ENCODE measurements at places on chromosomes 5 and 9.

- DNase-seq: peak; percentile 83
Measured at GRCh38 chr5:175464074-175464941, 14.1 kb upstream of the SFXN1 start.

GRCh38 chr5:145925353-145925752 is 11.0 kb upstream of the SH3RF2 start:
- DNase-seq: no peak

- peak; percentile 68 for DNase-seq
Measured at GRCh38 chr5:140402258-140403074, 833 bp downstream of the ANKHD1 start.

DNA sequence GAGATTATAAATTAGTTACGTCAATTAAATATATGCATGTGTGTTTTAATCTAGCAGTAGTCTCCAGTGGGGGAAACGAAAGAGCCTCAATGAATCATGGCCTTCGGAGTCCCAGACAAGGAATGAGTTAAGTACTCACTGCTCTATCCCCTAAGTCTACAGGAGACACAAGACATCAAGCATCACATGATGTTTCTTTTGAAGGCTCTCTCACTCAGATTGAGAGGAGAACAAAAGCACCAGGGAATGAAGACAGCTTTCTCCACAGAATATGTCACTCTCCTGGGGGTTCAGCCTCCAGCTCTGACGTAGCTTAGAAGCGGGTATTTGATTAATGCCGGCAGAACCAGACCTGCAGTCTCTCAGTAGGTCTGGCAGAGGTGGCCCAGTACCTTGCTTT is 381.4 kb downstream of the ACTL7B start:
- no peak for DNase-seq

GRCh38 chr5:147855774-147856069 is 22.8 kb upstream of the SCGB3A2 start:
- DNase-seq: no peak

DNA sequence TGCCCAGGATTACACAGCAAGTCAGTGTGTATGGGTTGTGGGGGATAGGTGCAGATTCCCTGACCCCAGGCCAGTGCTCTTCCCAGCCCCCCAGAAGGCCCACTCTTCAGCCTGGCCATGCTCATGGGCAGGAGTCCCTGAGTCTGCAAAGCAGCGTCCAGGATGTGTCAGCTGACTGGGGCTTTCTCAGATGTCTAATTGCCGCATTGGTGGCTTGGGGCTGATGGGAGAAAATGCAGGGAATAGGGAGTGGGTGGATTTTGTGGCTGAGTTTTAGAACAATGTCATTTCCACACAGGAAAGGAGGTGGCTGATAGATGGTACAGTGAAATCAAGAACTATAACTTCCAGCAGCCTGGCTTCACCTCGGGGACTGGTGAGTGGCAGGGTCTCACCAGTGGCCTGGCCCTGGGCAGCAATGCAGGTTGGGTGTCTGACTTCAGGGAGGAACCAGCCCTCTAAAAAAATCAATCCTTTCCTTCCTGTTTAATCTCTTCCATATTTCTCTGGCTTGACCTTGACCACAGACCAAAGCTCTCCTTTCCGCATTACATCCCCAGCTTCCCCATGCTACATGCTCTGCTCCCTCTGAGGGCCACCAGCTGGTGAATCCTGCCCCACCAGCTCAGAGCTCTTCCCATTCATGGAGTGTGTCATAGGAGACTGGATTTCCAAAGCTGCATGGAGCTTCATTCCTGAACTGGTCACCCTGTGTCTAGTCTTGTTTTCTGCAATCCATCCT is 14.2 kb downstream of the GLIPR2 start:
- no peak for DNase-seq

GRCh38 chr9:92047500-92047899 is 67.7 kb downstream of the SPTLC1 start:
- DNase-seq: no peak

- DNase-seq: no peak
Measured at GRCh38 chr5:170587808-170588207, 84.0 kb downstream of the KCNIP1 start.

DNA sequence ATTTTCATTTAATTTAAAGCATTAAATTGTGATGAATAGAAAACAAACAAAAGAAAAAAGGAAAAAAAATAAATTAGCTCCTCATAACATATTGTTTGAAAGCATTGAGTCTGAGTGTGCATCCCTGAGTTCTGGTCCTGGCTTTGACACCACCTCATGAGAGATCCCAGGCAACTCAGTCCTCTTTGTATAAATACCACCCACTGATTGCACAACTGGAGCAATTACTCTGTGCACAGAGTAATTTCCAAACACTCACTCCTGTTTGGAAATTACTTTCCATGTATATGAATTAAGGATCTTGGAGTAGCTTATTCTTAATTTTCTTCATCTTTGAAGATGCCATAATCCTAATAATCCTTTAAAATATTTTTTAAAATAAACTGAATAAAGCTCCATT is 59.4 kb upstream of the C5orf46 start:
- DNase-seq: no peak

DNA sequence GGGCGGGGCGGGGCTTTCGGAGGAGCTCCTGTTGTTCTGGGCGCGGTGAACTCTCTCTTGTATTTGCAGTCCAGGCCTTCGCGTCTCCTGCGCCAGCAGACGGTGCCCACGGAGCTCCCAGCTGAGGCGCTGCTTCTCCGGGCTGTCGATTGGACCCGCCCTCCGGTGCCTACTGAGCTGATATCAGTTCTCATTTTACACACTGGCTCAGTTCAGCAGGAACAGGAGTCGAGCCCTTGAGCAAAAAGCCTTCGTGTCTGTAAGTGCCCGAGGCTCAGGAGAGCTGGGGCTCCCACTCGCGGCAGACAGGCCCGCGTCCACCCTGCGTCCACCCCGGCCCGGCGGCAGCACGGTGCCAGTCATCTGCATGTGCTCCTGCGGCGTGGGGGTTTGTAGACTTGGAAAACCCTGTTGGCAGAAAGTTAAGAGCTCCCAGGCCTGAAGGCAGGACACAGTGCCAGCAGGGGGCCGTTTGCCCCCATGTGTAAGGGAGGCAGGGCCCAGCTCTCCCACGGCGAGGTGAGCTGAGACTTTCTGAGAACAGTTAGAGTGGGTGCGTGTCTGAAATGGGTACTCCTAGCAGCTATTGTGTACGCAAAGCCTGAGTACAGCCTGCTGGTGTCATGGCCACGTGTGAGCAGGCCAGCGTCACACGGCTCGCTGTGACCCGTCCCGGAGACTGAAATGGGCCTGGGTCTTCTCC is 231.5 kb downstream of the FANCC start:
- no peak for DNase-seq

GRCh38 chr5:124210111-124210910 is 536.1 kb downstream of the ZNF608 start:
- DNase-seq: no peak

GRCh38 chr5:123512611-123513461 is 859 bp downstream of the CSNK1G3 start:
- peak; percentile 59 for DNase-seq

DNA sequence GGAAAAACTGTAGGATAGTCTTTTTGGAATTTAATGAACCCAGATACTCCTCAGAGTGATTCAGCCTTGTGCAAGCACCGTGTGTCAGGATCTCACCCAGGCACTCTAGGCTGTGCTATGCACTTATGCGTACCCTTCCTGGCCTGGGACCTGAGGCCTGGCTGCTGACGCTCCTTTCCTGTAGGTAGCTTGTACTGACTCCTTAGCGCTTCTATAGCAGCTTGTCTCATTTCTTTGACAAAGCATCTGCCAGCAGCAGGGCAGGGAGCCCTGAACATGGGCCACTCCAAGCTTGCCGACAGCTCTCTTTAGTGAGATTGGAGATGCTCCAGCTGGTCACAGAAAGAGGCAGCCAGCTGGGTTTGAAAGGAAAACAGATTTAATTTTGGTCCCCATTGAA is 147.3 kb downstream of the SGCD start:
- DNase-seq: no peak

DNA sequence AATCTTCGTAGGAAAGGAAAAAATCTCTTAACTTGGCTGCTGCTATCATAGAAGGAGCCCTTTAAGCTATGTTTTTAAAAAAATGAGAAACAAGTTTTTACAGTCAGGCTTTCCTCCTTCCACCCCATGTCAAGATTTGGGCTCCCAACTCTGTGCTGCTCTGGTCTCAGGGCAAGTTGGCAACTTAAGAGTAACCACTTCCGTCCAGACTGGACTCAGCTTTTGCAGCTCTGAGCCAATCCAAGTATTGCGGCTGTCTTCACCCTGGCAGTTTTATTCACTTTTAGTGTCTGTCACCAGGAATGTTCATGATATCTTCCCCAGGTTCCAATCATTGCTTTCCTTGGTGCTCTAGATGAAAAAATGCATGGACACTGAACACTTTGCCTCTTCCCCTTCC is 115.9 kb upstream of the GAS1 start:
- DNase-seq: no peak

- DNase-seq: no peak
Measured at GRCh38 chr9:121316852-121317373, 49.0 kb downstream of the GSN start.

DNA sequence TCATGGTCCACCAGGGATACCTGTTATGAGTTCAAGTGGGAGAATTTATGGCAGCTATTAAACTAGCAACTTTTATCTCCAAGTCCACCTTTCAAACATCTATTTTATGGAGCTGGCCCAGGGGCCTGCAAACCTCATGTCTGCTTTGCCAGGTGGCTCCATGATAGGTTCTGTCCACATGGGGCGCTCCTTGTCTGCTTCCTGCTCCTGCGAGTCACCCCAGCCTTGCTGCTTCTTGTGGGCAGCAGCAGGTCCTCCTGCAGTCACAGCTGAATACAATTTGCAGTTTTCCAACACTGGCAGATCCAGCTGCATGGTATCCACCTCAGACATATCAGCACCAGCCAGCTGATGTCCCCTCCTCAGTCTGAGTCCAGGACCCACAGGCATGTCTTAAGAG is 39.6 kb upstream of the FRRS1L start:
- no peak for DNase-seq

GRCh38 chr5:759111-759751 is 25.3 kb downstream of the ZDHHC11B start:
- peak; percentile 53 for DNase-seq

GRCh38 chr5:161934486-161934885 is 86.6 kb downstream of the GABRA1 start:
- no peak for DNase-seq

DNA sequence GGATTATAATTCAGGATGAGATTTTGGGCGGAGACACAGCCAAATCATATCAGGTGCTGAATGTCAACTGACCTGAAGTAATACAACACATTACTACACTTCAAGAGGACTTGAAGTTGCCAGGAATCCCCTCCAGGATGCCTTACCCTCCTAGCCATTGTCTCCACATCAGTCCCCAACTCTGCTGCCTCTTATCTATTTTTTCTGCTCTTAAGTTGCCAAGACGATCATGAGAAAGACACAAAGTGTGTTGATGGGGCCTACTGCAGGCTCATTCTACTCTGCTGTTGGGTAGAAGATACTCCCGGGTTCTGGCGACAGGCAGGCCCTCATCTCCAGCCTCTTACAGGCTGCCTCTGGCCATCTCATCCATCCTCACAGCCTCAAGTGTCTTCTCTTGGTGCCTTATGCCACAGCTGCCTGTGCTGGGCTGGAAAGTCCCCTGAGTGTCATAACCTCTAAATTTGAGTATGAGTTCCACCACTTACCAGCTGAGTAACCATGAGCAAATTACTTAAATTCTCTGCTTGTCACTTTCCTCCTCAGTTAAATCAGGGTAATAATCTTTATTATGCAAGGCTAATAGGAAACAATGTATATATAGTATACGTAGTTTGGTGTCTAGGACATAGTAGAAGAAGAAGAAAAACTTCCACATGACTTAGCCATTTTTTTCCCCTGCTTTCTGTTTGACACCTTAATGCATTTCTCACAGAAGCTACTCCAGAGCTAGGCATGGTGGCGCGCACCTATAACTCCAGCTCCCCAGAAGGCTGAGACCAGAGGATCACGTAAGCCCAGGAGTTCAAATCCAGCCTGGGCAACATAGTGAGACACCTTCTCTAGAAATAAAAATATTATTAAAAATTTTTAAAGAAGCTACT is 73.0 kb upstream of the SNX2 start:
- DNase-seq: peak; percentile 28

Measured in stimulated activated CD8-positive, alpha-beta memory T cell treated with anti-CD3 and anti-CD28 coated beads, Interleukin-4, amount 100 ng/mL, for 48 hours (primary cell).